ENCODE measurements at places on chromosomes 12 and 14.

DNA sequence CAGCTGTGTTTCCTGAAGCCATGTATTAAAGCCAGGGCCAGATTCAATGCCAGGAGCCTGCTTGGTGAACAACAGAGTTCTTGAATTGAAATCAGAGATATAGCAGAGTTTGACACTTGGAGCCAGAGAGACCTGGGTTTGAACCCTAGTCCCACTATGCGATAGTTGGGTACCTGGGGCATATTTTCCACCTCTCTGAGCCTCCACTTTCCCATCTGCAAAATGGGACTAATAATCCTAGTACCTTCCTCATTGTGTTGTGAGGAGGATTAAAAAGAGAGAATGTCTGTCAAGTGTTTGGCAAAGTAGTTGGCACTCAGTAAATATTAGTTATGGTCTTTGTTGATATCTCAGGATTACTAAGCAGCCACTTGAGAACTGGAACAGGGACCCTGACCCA, 6.0 kb upstream of the HRK start:
- DNase-seq: peak; percentile 64

DNA sequence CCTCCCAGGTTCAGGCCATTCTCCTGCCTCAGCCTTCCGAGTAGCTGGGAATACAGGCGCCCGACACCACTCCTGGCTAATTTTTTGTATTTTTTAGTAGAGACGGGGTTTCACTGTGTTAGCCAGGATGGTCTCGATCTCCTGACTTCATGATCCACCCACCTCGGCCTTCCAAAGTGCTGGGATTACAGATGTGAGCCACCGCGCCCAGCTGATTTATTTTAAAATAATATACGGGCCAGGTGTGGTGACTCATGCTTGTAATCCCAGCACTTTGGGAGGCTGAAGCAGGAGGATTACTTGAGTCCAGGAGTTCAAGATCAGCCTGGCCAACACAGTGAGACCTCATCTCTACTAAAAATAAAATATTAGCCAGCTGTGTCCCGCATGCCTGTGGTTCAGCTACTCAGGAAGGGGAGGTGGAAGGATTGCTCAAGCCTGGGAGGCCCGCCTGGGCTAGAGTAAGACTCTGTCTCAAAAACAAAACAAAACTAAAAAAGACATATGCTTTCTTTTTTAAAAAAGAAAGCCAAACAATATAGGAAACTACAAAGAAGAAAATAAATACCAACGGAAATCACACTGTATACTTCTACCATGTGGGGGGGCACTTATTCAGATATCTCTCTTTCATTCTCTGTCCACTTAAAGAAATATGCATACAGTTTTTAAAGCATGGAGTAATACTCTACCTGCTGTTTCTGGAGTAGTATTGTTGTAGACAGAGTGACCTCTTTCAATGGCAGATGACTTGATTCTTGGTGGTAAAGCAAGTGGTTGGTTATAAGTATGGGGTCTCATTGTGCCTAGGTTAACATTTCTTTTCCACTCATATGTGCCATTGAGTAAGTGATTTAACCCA, 930 bp upstream of the MIA2 start:
- DNase-seq: no peak

DNA sequence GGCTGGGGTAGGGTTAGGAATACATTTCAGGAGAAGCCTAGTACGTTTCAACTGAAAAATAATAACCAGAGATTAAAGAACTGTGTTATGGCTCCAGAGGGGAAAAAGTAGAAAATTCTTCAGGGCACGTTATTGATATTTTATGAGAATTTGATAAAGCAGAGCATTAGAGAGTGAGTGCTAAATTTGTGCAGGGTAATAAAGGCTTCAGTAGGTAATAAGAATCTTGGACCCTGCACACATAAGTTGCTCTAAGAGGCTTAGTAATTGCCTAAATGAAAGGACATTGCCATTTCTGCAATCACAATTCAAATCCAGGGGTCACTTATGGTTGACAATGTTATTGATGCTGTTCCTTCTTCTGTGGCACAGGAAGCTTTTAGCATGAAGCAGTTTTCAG, 439.4 kb upstream of the DCN start:
- DNase-seq: no peak

- no peak for DNase-seq
Observed at GRCh38 chr12:19070341-19070740, 59.2 kb upstream of the PLEKHA5 start.

GRCh38 chr14:101118746-101119591, 215.4 kb upstream of the RTL1 start:
- DNase-seq: peak; percentile 70

Data from tongue (tissue), 3 donors.